ENCODE measurements at places on chromosomes 13 and 19. TPM values are rescaled to one million over a fixed set of nuclear protein-coding genes. Genes with fewer than 3 reads are reported as not detected.
A peak's percentile ranks its signal among the peaks of the same experiment; 100 is the strongest.

The KCNK6 gene
- total RNA-seq, result 4.4 TPM

The ZNF829 gene
- 5.5 TPM for total RNA-seq

The SHISA2 gene
- total RNA-seq, result 65.7 TPM

The REEP6 gene
- 1.5 TPM for total RNA-seq

The PTBP1 gene
- total RNA-seq, result 425 TPM

The NLRP5 gene
- total RNA-seq, result not detected

The SLC46A3 gene
- 7.9 TPM for total RNA-seq

The ZNF132 gene
- 5.7 TPM for total RNA-seq

The ZNF100 gene
- total RNA-seq, result 8.3 TPM

The ZNF585A gene
- 5.8 TPM for total RNA-seq

The TMEM150B gene
- not detected for total RNA-seq

The IL17D gene
- 4.9 TPM for total RNA-seq

DNA sequence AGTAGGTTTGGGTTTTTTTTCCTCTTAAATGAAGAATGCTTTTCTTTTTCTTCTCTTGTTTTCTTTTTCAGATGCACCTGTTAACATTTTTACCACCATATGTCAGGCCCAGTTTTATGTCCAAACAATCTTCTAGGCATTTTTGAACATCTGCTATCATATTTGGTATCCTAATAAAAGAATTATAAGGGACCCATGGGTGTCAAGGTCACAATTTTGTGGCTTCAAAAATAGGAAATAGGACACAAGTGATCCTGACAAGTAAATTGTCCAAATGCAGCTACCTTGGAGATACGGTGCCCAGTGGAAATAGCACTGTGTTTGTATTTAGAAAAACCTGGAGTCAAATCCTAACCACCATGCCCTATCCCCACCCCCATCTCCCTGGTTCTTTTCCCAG lies 270.3 kb downstream of the MZT1 start:
- DNase-seq, result no peak

GRCh38 chr19:46225558-46226004 lies 4.0 kb upstream of the IGFL1 start:
- DNase-seq, result no peak

GRCh38 chr13:111486331-111486730 lies 165.9 kb downstream of the TEX29 start:
- DNase-seq, result no peak

GRCh38 chr13:99980824-99981734 lies 505 bp upstream of the ZIC2 start:
- DNase-seq, result no peak

DNA sequence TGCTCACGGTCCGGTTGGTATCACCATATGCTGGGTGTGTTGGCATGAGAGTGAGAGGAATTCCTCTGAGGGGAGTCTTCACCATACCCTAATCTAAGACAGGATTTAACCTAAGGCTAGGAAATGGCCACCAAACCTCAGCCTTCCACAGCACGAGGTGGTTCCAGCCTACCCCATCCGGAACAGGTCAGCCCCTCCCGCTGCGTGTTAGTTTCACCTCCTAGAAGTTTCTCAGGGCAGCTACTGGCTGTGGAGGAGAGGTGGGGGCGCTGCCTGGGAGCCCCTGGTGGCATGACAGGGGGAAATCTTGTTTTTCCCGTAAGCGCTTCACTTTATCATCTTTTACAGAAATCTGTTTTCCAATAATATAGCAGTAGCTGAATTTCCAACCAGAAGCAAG lies 55.1 kb downstream of the RGCC start:
- DNase-seq, result no peak

- peak; percentile 6 for DNase-seq
Measured at GRCh38 chr13:46712524-46712923, 84.4 kb downstream of the ESD start.

- no peak for DNase-seq
Measured at GRCh38 chr13:24662195-24663088, 17.8 kb upstream of the ATP12A start.

DNA sequence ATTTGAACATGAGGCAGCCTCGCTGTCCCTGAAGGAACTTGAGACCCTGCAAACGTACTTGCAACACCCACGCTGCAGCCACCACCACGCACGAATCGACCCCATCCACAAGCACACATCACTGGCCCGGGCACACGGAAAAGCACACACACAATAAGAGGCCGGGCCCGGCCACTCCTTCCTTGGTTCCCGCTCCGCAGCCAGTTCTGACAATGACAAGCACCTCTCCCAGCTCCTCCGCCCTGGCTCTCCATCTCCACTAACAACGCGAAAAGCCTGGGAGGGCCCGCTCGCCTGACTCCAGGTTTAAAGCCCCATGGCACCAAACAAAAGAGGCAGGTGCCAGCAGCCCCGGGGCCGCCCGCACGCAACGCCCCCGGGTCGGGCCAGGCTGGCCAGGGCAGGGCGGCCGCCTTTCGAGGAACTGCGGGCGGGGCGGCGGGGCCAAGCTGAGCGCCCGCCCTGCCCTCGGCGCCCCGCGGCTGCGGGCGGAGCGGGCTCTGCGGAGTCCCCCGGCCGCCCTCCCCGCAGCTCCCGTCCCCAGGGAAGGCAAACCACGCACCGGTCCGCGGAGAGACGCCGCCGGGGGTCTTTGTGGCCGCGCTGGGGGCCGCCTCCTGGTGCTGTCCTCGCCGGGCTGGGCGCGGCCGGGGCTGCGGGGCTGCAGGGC lies 495 bp downstream of the DCLK1 start:
- DNase-seq, result peak; percentile 11

GRCh38 chr19:51535535-51535934 lies 4.1 kb upstream of the SIGLEC6 start:
- DNase-seq, result no peak

DNA sequence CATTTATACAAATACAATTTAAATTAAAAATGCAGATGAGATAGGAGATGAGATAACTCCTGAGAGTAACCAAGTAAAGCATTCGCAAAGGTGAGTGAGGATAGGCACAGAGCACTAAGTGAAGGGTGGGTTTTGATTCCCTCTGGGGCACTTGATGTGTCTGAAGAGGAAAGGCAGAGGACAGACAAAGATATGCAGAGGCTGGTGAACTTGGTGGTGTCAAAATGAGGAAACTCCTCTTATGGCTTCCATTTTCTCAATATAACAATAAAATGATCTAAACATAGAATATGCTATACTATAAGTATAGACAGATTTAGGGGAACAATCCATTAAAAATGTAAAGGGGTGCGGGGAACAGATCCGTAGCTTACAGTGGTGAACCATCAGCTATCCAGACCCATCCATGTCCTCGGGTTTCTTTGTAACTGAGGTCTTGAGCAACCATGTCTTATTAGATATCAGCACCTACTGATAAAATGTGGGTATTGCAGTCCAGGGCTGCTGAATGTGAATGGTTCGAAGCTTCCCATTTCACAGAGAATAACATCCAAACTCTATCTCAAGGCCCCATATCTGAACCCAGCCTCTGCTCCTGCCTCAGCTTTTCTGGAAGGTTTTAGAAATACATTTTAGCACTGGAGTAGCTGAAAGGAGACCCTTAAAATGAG lies 73.9 kb upstream of the SLC10A2 start:
- DNase-seq, result peak; percentile 9

- no peak for DNase-seq
Measured at GRCh38 chr19:16418597-16418962, 53.2 kb downstream of the EPS15L1 start.

GRCh38 chr19:2507109-2507508 lies 31.2 kb downstream of the GADD45B start:
- peak; percentile 61 for DNase-seq

- DNase-seq, result no peak
Measured at GRCh38 chr19:33465834-33466233, 55.8 kb downstream of the PEPD start.

- DNase-seq, result peak; percentile 15
Measured at GRCh38 chr13:42239644-42240043, 32.3 kb upstream of the AKAP11 start.

- no peak for DNase-seq
Measured at GRCh38 chr13:46834657-46835056, 37.7 kb upstream of the ESD start.

- no peak for DNase-seq
Measured at GRCh38 chr19:45160870-45161737, at the start of gene NKPD1. Gene NKPD1 (minus strand): TSS chr19:45160982. CDS start chr19:45160150, 832 bp downstream.

- DNase-seq, result peak; percentile 31
Measured at GRCh38 chr19:17718947-17719711, at the start of gene MAP1S. Gene MAP1S (plus strand): TSS chr19:17719480. CDS start chr19:17719503, 23 bp downstream.

DNA sequence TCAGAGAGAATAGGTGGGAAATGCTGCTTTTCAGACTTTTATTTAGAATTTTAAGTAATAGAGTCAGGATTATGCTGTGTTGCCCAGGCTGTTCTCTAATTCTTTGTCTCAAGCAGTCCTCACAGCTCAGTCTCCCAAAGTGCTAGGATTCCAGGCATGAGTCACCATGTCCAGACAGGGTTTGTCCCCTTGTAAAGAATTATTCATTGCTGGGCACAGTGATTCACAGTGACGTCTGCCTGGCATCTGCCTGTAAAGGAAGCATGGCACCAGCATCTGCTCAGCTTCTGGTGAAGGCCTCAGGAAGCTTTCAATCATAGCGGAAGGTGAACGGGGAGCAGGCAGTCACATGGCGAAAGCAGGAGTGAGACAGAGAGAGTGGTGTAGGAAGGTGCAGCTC lies 17.7 kb downstream of the ZNF763 start:
- DNase-seq, result peak; percentile 72

DNA sequence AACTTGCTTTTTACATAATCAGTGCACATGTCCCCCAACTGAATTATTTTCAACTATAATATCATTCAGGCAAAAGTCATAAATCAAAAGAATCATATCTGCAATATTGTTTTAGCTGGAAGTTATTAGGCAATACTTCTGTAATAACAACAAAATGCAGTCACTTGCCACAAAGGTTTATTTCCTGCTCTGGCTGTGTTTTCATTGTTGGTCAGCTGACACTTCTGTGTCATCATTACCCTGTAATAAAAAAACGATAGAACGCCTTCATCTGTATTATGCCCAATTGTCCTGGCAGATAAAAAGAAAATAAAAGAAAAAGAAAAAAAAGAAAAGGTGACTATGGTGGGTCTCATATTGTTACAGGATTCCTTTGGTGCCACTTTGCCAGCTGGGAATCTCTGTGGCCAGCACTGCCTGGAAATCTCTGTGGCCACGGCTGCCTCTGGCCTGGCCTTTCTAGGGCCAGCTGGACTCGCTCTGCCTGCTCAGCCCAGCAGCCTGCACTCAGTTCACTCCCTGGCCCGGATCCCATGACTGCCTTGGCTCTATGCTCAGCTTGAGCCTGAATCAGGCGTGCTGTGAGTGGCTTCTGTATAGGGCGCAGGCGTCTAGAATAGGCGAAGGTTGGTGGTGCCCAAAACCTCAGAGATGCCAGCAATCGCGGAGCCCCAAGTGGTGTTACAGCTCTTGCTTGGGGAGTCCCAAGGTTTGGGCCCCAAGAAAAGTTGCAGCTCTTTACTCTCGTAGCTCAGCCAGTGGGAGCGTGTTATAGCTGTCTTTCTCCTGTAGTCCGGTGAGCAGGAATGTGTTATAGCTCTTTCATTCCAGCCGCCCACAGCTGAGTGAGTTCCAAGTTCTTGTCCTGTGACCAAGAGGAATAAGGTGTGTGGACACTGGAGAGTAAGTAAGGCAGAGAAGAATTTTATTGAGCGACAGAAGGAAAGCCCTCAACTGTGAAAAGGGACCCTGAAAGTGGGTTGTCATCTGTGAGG lies 1227.1 kb downstream of the SLITRK1 start:
- DNase-seq, result peak; percentile 91

DNA sequence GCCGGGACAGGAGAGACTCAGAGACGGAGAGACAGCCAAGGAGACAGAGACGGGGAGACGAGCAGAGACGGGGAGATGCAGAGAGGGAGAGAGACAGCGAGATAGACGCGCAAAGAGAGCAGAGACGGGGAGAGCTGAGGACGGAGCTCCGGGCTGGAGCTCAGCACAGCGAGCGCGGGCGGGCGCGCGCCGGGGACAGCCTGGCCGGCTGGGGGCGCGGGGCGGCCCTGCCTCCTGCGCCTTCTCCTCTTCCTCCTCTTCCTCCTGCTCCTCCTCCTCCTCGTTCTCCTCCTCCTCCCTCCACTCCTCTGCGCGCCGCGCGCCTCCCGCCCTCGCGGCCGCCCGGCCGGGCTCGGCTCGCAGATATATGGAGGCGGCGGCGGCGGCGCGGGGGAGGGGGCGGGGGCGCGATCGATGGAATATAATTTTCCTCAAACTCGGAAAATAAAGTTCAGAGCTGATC lies at the start of gene ERFL:
ERFL (minus strand) TSS at position 229 of the 463 bp plus-strand sequence. CDS start 15,530 bp downstream, outside the sequence.
- DNase-seq, result no peak

Measured in LHCN-M2 (cell line).